Osteoblast (primary cell): ENCODE measurements at places on chromosomes 7 and 10.

DNA sequence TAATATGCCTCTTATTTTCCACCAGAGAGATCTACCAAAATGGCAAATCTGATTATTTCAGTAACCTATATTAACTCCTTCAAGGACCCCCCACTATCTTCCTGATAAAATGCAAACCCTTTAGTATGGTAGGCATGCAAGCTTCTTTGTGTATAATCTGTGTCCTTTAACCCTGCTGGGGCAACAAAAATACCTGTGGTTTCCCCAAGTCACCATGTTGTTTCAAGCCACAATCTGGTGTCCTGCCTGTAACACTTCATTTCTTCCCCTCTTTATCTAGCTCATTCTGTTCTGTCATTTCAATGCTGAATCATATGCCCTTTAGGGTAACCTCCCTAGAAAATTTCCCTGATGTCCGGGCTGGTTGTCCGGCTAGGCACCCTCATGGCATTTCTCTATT, 5.3 kb downstream of the CALCR start:
- DNase-seq: no peak

- peak; percentile 10 for DNase-seq
These were observed 193.8 kb upstream of the CCDC6 start for GRCh38 chr10:60099998-60100747.

- no peak for DNase-seq
These were observed 56.3 kb downstream of the NUDCD3 start for GRCh38 chr7:44434201-44434600.

GRCh38 chr7:55509322-55509721, 63.0 kb downstream of the VOPP1 start:
- DNase-seq: no peak

- DNase-seq: peak; percentile 23
These were observed 180.6 kb upstream of the CHRM2 start for GRCh38 chr7:136687693-136688322.

DNA sequence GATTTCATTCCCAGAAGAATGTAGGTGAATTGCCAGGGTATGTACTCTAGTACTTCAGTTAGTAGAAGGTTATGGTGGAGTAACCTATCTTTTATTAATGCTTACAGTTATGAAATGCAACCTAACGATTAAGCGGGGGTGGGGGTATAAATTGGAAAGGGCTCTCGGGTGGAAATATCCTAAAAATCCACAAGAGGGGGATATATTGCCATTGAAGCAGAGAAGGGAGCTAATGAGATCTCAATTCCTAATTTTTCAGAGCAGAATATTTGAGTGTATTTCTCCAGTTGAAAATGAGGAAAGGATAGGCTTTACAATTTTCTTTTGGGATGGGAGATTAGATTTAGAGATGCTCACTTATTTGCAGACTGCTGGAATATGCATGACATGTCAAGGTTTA, 90.8 kb downstream of the DNAJB9 start:
- DNase-seq: peak; percentile 83

- DNase-seq: peak; percentile 83
These were observed 2.3 kb upstream of the CREB5 start for GRCh38 chr7:28409716-28410627.

DNA sequence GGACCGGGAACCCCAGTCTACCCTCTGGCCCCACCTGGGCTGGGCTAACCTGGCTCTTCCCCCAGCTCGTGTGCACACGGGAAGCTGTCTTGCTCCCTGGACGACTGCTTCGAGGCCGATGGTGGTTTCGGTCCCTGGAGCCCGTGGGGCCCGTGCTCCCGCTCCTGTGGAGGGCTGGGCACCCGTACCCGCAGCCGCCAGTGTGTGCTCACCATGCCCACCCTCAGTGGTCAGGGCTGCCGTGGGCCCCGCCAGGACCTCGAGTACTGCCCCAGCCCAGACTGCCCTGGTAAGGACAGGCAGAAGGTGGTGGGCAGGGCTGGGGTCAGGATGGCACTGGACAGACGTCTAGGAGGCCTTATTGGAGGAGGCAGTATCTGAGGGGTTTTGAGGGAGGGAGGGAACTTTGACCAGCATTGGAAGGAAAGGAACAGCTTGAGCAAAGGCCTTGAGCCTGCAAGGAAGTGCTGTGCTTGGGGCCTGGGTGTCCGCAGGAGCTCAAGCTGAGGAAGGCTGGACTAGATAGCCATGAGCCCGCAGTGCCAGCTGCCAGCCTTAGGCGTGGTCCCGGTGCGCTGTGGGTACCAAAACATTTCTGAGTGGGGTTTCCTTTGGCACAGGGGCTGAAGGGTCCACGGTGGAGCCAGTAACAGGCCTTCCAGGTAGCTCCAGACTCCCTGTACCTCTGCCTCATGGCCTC, 20.2 kb upstream of the ZNF862 start:
- DNase-seq: peak; percentile 84

DNA sequence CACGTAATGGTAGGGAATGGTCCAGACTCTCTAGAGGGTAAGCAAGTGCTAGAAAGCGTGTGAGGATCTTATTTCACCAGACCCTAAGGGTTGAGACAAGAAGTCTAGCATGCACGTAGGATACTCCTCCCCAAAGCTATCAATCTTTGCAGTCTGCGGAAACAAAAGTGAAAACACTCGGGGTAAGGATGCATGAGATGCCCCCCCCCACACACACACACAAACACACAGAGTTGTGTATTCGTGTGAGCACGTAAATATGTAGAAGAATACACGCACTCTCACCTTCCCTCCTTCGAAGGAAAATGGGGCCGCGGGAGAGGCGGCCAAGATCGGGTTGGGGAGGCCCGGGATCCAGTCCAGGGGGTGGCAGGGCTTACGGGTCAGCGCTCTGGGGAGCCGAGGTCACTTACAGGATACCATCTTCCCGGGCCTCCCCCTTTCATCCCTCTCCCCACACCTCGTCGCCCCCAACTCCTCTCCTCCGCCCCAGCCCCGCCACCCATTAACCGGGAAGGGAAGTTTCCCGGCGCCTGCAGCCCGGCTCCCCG, 455 bp downstream of the CUL2 start:
- peak; percentile 81 for DNase-seq

GRCh38 chr10:5089865-5090264, 4.3 kb upstream of the AKR1C3 start:
- no peak for DNase-seq

GRCh38 chr7:17640730-17641377, 299.4 kb downstream of the SNX13 start:
- no peak for DNase-seq

- DNase-seq: no peak
These were observed 43.5 kb downstream of the NUP205 start for GRCh38 chr7:135601182-135601581.

DNA sequence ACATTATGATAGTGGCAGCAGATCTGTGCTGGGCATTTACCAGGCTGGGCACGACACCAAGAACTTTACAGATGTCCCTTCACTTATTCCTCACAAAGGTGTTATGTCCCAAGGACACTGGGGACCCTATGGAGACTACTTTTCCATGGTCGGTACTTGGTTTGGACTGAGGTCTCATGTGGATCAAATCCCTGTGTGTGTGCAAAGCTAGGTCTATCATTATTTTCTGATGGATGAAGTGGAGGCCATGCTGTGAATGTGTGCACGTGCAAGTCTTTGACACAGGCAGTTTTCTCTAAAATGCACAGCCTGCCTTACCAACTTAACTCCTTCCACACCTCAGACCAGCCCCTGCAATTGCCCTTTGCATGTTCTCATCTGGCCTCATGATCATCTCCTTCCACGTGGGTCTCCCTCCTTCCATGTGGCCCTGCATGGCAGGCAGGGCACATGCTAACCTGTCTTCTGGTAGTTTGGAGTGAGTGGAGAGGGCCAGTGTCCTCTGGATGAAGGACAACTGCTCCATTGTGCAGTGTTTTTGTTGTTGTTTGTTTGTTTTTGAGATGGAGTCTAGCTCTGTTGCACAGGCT, 16.0 kb upstream of the ZNF273 start:
- peak; percentile 76 for DNase-seq

GRCh38 chr7:129550693-129551360, 48.5 kb downstream of the SMKR1 start:
- DNase-seq: no peak

DNA sequence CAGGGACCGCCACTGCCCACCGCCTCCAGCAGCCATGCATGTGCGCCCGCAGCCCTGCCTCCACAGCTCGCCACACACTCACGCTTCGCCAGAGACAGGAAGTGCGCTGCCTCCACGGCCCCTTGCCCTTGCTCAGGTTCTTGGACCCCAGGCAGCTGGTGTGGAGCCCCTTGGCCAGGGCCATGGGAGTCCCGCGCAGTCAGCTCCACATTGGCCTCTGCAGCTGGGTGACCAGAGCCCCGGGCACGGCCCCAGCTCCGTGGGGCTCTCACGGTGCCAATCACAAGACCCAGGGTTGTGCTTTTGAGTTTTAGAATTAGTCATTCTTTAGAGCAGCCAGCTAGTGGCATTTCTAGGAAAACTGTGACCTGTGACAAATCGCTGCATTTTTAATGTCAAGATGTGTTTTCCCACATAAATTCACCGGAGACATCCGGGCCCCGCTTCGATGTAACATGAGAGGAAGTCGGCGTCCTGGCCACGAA, 4.3 kb upstream of the UTF1 start:
- no peak for DNase-seq

DNA sequence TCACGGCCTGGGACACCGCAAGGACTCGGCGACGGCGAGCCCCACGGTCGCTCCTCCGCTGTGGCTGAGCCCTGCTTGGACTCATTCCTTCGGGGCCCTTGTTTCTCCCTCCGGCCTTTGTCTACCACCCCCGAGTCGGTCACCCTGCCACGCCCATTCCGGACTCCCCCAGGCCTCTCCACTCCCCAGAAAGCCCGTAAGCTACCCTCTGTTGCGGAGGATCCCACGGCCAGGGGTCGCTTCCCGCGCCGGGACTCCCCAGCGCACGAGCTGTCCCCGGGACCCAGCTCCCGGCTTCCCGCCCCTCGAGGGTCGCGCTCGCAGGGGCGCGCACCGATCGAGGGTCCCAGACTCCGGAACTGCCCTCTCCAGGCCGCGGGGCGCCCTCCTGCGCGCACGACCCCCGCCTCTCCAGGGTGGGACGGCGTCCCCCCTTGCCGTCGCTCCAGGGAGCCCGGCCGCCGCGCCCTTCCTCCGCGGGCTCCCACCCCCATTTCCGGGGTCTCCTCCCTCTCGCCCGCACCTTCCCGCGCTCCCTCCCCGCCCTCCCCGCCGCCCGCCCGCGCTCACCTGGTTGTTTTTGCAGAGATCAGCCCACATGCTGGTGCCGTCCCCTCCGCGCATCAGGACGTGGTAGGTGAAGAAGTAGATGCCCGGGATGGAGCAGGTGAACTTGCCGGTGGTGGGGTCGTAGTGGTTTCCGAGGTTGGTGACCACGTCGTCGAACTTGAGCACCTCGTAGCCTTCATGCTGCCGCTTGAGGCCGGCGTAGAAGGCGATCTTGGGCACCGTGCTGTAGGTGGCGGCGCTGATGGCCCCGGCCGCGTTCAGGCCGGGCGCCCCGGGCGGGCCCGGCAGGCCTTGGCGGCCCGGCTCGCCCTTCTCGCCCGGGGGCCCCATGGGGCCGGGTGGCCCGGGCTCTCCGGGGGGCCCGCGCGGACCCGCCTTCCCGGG, 1.5 kb downstream of the C1QL3 start:
- DNase-seq: peak; percentile 80
